ENCODE measurements at places on chromosomes 6 and 20.

GRCh38 chr6:24766680-24767462 is 7.9 kb upstream of the GMNN start:
- DNase-seq = peak; percentile 71

DNA sequence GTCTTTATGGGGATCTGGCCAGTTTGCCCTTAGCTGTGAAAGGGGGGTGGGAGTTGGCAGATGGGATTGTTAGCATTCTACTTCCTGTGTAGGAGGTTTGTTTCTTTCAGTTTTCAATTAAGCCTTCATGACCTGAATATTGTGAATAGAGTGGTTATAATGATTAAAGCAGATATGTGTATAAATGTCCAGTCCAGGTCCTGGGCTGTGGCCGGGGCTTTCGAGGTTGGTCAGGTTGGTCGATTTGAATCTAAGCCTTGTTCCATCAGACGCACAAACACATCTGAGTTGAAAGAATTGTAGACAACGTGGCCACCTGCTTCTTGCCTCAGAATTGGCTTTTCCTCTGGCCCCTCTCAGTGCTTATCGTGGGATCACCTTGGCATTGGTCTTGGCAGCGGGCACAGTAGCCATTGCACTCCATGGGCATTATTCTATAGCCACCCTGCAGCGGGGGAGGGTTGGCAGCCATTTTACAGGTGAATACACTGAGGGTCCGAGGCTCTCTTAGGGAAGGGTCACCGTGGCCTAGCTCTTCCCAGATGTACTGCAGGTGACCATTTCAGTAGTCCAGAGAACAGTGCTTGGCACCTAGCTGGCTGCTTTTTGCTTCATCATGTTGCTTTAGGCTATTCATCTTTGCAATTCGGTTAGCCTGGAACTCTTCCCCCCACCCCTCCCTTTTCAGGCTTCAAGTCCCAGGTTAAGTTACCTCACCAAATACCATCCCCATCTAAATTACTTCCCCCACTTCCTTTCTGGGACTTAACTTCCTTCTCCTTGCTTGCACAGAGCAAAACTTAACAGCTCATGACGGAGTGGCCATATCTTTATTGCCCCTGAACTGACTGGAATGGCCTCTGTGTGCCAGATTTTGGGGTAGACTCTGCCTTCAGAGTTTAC is 1.1 kb downstream of the RNF114 start:
- peak; percentile 31 for DNase-seq

GRCh38 chr6:48397887-48398286 is 286.9 kb upstream of the PTCHD4 start:
- DNase-seq = no peak

- DNase-seq = no peak
These were observed 64.8 kb upstream of the NRSN1 start for GRCh38 chr6:24060982-24061754.

DNA sequence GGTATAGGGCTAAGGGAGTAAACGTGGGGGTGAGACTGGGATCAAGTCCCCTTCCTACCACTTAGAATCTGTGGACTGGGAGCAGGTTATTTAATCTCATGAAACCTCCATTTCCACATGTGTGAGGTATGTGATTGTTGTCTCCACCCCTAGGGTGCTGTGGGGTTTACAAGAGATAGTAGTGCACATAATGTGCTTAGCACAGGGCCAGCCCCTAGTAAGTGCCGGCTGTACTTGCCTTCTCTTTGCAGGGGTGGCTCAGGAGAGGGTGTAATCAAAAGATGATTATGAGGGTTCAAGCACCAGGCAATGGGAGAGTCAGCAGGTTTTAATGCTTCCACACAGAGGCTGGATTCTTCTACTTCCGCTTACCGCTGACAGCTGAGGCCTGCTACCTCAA is 6.9 kb downstream of the NT5E start:
- DNase-seq = no peak

GRCh38 chr6:28269492-28269891 is 2.5 kb downstream of the ZSCAN26 start:
- peak; percentile 60 for DNase-seq

- DNase-seq = no peak
These were observed 99.4 kb downstream of the YTHDF1 start for GRCh38 chr20:63116412-63117106.

- peak; percentile 70 for DNase-seq
These were observed 22.8 kb upstream of the KHDC1 start for GRCh38 chr6:73285674-73286283.

DNA sequence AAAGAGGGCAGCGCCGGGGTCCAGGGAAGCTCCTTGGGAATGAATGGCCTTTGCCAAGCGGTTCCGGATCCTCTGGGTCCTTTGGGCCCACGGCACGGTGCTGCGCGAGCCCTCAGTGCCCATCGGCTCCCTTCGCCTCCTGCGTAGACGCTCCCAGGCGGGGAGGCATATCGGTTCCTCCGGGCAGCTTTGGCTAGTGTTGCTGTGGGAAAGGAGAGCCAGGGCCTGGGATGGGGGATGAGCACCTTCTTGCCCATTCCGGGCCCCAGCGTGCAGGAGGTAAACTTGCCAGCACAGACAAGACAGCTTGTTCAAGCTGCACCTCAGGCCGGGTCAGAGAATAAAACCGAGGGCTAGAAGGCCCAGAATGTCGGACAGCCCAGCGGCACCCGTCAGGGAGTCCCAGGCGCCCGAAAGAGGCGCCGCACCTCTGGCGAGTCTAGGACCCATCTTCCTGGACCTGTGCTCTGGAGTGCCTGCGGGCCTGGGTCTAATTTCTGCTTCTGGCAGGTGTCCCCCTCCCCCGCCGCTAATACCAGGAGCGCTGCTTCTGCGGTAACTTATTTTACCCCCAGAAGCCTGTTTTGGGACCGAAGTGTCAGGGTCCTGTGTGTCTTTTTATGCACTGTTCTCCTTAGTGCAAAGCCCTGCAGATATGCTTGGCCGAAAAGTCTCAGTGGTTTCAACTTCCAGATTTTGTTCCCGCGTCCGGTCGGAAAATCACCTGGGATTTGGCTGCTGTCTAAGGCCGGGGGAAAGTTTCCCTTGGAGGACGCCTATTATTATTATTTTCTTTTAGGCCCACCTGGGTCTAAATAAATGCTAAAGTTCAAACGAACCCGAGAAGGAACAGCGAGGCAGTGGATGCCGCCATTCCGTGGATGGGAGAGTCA is 1.7 kb upstream of the TFAP2C start:
- DNase-seq = no peak

DNA sequence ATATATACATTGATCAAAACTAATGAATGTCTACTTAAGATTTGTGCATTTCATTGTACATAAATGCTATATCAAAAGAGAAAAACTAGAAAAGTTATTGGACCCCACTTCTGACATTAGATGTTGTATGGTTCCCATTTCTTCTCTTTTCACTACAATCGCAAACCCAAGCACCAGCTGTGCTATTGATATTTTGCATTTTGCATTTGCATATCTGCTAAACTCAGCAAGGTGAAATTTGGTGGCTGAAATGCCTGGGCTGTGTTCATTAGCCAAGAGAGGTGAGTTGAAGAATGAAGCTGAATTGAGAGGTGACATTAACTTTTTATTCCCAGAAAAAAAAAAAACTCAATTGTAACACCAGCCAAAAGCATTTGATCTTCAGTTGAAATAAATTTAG is 232.1 kb upstream of the TENT5A start:
- no peak for DNase-seq

DNA sequence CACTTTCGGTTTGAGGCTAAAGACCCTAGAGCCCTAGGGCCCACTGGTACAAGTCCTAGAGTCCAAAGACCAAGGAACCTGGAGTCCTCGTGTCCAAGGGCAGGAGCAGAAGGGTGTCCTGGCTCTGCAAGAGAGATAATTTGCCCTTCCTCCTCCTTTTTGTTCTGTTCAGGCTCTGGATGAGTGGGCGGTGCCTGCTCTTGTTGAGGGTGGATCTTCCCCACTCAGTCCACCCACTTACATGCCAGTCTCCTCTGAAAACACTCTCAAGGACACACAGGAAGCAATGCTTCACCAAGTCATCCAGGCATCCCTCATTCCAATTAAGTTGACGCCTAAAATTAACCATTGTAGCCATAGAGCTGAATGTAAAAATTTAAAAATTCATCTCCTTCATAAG is 102.1 kb downstream of the UST start:
- no peak for DNase-seq

- DNase-seq = no peak
These were observed 32.7 kb downstream of the TLDC2 start for GRCh38 chr20:36908603-36909002.

DNA sequence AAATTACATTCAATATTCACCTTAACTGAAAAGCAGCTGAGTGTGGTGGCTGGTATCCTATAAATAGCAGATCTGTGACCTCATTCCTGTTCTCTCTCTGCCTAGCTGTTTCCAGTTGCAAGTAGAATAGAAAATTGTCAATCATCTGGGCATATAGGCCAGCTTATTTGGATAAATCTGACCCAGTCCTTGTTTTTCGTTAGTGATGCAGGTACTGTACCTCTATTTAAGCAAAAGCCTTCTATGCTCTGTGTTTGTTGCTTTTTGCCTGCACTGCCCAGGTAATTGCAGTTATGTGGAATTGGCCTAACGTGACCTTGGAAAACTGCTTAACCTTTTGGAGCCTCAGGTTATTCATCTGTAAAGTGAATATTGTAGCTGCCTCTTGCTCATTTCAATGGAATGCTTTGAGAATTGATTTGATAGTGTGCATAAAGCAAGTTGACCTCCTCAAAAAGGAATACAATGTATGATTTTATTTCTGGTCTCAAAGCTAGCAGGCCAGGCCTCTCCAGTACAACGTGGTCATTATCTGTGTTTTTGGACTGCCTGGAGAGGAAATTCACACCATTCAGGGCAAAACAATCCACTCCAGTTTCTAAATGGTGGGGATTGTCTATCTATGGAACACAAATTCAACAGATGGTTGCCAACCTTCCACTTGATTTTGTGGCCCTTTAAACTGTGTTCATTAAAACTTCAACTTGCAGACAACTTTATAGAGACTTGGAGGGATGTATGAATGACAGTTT is 508.7 kb upstream of the CITED2 start:
- DNase-seq = no peak

Data from hematopoietic multipotent progenitor cell treated with erythropoietin and hydrocortisone succinate and interleukin-3 and kit ligand, for 8 days (in vitro differentiated cells).